ENCODE measurements at places on chromosomes 2 and 18.

DNA sequence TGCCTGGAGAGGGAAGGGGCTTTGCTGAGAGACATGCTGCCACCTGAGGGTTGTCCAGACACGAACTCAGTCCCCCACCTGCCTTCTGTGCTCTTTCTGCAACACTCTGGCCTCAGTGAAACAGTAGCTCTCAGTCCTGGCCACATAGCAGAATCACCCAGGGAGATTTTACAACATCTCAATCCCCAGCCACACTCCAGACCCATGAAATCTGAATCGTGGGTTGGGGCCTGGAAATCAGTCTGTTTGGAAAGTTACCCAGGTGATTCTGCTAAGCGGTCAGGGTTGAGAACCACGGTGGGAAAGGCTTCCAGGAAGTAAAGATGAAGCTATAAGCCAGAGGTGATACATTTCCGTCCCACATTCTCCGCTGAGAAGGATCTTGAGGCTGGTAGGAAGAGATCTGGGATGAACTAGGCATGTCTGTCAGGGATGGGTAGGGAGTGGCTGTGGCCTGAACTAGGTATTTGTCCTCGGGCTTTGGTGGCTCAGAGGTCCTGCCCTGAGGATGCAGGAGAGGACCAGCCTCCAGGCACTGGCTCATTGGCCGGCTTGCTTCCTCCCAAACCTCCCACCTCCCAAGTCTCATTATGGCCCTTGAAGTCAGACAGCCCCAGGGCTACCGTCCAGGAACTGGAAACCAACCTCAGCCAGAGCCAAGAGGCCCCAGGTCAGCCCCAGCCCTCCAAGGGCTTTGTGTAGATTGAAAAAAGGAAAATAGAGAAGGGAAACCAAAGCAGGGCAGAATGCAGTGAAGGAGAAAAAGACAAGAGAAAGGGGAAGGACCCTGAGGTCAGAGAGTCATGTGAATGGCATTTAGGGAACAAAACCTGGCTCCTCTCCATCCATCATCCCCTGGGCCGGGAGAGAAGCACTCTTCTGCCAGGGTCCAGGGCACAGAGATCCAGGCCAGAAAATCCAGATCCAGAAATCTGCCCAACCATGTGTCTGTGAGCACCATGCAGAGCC is 119.6 kb downstream of the ZFP36L2 start:
- no peak for DNase-seq

GRCh38 chr2:55235724-55236538 is 3.4 kb downstream of the RPS27A start:
- DNase-seq, result no peak

DNA sequence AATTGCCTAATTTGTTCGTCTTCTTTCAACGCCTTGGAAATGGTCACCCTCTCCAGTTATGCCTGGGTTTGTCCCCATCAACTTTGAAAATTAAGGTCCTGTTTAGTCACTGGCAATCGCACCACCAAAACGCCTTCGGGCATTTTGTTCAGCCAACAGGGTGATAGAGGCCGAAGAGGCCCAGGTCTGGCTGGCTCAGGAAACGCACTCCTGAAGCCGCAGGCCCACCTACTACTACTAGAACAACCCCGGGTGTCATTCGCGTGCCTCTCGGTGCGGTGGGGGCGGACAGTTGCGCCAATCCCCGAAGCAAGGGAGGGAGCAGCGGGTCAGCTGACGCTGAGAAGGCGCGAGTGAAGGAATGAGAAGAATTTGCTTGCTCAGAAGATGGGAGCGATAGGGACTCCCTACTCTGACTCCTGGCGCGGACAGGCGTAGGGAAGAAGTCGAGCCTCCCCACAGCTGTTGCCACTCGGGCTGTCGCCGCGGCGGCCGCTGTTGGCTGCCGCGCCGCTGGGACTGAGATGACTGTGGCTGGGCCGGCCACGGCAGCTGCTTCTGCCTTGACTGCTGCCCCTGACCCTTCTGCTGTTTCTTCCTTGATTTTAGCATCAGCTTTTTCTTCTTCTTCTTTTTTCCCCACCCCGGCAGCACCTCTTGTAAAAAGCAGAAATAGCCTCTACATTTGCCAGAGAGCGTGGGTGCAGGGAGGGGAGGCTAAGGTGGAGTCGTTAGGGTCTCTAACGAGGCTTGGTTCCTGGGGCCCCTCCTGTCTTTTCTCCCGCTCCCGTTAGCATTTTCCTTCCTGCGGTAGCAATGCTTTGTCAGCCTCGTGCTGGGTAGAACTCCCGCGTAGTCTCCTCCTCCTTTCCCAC is 387.6 kb downstream of the FIGN start:
- no peak for DNase-seq

DNA sequence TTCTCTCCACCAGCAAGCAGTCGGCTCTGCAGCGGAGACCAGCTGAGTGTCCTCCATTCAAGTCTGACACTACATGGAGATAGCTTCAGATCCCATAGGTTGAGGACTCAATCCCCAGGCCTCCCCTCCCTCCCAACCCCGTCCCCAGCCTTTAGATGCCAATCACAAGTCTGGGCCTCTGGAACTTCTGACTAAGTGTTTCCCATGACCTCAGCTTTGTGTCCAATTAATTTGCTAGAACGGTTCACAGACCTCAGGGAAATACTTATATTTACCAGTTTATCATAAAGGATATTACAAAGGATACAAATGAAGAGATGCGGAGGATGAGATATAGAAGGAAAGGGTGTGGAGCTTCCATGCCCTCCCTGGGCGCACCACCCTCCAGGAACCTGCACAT is 77.4 kb downstream of the MERTK start:
- no peak for DNase-seq

- no peak for DNase-seq
These were observed 266.8 kb upstream of the CRIM1 start for GRCh38 chr2:36088716-36089328.

- DNase-seq, result no peak
These were observed 258.6 kb downstream of the CAMKMT start for GRCh38 chr2:44620189-44620990.

DNA sequence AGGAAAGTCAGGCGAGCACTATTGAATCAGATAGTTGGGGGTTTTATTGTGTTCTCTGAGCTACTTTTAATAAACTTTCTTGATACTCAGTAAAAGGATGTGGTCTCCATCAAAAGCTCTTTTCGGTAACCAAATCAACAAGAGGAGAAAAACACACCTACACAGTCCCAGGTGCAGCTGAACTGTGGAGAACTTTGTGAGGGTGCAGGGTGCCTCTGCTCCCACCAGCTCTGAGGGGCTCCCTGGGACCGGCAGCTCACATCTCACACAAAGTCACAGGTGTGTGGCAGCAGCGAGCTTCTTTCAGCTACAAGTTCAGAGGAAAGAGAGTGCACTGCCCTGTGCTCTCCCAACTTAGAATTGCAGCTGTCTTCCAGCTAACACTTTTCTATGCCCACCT is 650.4 kb downstream of the RNF144A start:
- DNase-seq, result no peak

GRCh38 chr2:127355407-127356008 is 32.3 kb downstream of the MAP3K2 start:
- peak; percentile 23 for DNase-seq

DNA sequence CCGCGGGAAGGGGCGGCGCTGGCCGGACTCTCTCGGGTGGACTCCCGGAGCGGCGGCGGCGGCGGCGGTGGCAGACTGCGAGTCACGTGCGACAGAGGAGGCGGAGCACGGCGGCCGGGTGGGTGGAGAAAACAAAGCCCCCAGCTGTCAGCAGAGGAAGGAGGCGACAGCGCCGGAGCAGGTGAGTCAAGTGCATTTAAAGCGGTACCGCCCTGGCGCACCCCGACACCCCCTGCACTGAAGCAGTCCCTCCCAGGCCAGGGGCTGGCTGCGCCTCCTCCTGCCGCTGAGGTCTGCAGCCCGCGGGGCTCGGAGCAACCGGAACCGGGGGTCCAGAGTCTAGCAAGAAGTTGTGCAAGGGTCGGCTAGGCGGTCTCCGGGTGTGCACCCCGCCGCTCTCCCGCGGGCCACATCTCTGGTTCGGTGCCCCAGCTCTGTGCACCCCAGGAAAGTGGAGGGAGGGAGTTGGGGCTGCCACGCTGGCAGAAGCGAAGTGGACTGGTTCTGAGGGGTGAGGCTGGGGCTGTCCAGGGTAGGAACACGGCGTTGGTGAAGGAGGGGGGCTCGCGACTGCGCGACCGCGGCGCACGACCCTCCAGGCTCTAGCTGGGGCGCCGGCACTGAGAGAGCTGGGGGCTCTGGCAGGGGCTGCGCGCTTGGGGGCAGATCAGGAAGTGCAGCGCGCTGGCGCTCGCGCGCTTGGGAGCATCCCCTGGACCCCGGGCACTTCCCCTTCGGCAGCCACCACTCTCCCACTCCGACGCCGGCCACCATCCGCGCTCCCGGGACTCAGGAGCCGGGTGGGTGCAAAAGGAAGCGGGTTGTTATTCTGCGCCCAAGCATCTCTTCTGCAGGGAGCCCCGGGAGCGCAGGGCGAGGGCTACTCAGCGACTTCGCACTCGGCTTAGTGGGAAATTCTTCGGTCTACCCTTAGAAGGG is 64.0 kb upstream of the MAPRE2 start:
- DNase-seq, result peak; percentile 69

DNA sequence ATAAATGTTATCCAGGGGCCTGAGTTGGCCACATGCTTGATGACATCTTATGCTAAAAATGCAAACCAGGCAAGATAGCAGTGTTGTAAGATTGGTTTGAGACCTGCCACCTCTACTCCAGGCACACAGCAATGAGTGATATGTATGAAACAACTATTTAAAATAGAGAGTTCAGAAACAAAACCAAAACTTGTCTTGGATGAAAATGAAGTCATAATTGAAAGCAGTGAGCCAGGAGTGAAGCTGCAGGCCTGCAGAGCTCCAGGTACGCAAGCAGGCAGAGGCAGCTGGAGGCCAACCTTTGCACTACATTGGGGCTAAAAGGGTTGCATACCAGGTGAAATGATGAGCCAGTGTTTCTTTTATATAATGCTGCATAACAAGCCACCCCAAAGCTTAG is 89.2 kb upstream of the SPATS2L start:
- no peak for DNase-seq

DNA sequence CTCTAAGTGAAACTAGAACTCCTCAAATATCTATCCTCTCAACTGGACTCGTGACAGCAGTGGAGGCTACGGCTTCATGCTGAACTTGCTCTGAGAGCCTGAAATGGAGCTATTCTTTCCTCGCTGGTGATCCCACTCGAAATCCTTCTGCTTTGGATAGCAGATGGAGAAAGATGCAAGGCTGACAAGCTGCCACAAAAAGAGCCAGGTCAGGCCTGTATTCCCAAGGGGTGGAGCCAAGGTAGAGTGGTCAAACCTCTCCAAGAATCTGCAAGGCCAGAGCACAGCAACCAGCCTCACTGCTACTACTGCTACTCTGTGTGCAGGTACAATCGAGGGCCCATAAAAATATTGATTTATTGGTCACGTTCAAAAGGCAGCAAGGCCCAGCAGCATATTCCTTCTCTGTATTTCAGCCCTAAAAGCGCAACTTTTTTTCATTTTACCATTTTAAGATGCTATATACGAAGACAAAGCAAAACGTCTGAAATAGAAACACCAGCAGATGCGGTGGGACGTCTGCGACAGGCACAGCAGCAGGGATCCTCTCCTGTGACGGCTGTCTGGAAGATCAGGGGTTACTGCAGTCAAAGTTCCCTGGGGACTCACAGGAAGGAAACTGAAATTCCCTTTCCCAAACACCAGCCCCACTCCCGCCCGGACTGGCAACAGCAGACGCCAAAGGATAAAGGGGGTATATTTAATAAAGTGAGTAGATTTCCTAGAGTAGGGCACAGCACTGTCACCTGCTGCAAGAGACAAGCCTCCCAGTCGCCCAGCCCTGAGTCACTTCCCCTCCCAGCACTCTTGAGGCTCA is 2.4 kb downstream of the SPRED2 start:
- DNase-seq, result no peak

GRCh38 chr18:25886283-25886682 is 204.1 kb downstream of the SS18 start:
- DNase-seq, result no peak

DNA sequence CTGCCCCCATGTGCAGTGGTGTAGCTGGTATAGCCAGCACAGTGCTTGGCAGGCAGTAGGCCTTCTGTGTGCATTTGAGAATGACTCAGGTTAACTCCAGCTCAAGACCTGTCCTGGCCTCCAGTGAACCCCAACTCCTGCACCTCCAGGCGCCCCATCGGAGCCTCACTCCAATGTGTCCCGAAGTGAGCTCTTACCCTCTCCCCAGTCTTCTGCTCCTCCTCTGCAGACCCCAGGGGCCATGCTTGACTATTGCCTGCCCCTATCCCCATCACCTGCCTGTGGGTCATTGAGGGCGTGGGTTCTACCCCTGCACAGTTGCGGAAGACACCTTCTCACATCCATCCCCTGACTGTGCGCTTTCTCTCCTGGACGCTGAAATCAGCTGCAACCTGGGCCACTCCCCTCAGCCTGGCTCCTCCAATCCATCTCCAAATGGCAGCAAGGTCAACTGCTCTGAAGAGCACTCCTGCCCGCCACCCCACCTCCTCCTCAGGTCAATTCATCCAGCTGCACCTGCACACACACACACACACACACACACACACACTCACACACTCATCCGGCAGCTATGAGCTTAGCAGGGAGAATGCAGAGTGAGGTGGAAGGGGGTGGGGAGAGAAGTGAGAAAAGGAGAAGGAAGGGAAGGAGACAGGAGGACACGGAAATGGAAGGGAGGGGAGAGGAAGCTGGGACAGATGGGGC is 130.3 kb upstream of the GLI2 start:
- DNase-seq, result no peak

- DNase-seq, result no peak
These were observed 22.9 kb upstream of the CUL3 start for GRCh38 chr2:224608104-224608503.

DNA sequence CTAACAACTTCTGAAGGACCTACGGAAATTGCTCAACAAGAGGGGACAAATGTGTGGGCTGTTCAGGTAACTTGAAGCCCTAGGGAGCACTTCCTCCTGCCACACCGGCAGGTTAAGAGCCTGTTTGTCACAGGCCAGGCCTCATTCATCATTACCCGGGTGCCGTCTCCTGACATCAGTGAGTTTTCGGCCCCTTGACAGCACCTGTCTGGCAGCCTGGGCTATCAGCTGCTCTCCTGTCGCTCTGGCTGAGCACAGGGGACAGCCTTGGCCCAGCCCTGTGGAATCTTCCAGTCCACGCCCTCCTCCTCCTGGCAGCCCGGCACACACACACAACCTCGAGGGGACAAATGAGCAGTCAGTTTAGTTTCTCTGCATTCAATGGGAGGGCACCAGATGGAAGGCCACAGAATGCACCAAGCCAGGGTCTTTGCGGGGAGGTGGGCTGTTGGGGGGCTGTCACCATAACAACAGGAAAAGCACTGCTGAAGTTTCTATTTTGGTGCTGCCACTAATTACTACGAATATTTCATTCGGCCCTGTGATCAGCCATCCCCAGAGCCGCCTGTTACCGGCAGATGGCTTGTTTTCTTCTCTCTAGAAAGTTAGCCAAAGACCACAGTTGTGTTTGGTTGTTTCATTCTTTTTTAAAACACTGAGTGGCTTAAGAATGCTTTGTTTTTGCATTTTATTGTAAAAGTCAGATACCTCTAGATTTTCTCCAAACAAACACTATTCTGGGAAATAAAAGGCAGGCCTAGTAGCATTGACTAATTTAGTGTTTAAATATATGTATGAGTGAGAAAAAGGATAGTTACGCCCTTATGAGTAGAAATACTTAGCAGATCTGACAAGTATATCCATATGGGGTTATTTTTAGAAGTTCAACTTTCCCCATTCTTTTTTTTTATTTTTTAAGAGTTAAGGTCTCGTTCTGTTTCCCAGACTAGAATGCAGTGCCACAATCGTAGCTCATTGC is 189.9 kb upstream of the NDUFV2 start:
- DNase-seq, result no peak

GRCh38 chr2:222320436-222321395 is 21.9 kb upstream of the PAX3 start:
- peak; percentile 65 for DNase-seq

GRCh38 chr2:143440411-143441012 is 311.3 kb downstream of the ARHGAP15 start:
- DNase-seq, result no peak
